ENCODE measurements at places on chromosomes 11 and 22.

DNA sequence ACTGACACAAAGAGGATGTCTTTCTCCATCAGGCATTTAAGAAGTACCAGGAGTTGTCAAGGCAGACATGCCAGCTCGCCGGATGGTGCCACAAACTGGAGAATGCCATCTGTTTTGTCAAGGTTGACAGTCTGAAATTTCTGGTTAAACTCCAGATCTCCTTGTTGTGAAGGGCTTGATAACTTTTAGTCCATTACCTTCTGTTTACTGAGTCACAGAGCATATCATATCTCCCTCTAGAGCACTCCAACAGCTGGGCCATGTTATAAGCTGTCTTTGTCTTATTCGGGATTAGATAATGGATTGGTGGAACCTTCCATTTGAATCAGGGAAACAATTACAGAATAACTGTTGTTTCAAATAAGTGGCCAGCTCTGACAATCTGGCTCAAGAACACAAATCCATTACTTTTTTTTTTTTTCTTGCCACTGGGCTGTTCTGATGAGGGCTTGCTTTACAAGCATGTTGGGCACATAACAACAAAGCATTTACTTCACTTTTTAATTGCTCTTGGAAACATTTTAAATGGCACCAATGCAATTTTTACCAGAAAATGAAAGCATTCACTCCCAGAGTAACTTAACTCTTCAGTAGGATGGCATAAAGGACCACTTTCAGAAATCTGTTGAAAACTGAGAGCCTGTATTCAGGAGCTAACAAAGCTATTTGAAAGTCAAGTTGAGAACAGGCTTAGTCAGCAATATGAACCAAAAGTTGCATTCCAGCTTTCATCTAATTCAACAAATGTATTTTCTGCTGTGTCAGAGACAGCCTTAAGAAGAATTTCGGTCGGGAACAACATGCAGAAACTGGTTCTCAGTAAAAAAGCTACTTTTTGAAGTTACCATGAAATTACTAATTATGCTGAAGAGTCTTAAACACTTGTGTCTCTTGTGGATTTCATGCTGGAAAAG, 227.6 kb upstream of the PITPNB start:
- DNase-seq = peak; percentile 62

GRCh38 chr11:108538022-108538424, 39.8 kb upstream of the POGLUT3 start:
- no peak for DNase-seq

DNA sequence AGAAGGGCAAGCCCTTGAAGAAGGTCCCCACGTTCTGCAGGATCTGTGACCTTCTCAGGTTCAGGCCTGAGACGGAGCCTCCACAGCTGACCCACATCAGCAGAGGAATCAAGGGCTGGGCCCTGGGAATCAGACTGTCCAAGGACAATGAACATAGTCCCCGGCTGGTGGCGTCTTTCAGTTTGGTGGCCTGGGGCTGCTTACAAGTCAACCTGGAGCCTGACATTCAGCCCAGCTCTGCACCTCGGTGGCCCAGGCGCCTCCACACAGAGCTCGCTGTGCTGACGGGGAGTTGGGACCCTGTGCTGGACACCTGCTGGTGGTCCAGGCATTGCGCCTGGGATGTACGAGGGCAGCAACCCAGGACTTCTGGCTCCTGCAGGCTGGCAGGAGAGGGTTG, 523.5 kb downstream of the TBC1D22A start:
- no peak for DNase-seq

GRCh38 chr11:2748814-2749554, 49.2 kb upstream of the KCNQ1OT1 start:
- DNase-seq = no peak

DNA sequence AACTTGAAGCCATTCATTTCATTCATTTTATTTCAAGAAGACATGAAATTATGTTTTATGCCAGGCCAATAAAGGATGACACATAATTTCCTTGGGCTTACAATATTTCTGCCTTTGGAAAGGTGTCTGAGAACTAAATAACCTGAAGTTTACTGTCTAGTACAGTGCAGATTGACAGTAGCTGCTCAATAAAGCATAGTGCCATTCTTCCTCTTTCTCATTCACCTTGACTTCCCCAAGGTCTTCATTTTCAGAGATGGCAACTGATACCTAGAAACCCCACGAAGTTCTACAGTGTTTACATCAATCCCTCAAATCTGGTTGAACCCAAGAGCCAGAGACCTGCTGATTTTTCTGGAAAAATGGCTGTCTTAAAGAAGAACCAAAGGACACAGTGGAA, 144.3 kb upstream of the SYN3 start:
- DNase-seq = no peak

DNA sequence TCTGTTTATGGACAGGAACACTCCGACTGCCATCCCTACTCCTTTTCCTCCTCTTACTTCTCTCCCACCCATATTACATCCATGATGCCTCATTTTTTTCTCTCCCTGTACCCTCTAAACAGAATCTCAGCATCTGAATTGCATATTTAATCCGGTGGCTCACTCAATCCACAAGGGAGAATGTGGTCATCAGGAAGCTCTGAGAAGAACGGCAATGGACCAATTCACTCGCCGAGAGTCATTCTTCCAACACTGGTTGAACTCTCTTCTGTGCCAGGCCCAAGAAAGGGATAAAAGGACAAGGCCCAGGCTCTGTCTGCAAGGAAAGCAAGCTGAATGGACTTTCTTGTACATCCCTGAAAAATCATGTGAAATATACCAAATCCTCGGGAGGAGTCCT, 15.9 kb downstream of the MAP6 start:
- no peak for DNase-seq

DNA sequence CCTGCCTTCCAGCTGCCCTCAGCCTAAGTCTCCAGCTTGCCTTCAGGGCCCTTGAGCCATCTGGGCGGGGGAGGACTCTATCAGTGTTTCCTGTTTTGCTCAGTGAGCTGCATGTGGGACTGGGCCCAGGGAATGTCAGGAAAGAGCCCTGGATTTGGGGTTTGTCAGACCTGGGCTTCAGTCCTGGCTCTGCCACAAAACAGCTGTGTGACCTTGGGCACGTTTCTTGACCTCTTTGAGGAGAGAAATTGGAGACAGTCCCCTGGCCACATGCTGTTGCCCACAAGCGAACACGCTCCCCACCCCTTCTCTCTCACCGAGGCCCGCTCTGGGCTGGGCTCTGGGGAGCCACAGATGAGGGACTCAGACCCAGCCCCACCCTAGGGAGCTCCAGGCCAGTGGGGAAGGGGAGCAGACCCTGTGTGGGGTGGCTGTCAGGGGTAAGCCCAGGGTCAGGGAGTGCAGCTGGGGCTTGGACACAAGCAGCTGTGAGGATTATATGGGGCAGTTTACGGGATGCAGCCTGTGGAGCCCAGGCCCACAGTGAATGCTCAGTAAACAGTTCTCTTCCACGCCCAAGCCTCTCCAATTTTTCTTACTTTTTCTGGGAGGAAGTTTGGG, 12.3 kb downstream of the MYO7A start:
- no peak for DNase-seq

GRCh38 chr11:32231909-32232493, 141.1 kb downstream of the RCN1 start:
- DNase-seq = no peak

DNA sequence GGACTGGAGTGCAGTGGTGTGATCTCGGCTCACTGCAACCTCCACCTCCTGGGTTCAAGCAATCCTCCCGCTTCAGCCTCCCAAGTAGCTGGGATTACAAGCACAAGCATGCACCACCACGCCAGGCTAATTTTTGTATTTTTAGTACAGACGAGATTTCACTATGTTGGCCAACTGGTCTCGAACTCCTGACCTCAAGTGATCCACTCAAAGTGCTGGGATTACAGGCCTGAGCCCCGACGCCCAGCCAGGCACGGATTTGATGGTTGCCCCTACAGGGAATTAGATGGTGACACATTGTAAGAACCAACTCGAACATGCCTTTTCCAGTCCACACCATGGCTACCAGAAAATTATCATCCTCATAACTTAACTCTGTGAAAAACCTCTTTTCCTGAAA, 26.8 kb upstream of the RTL6 start:
- DNase-seq = no peak

- peak; percentile 12 for DNase-seq
Measured at GRCh38 chr11:104332110-104332509, 168.2 kb upstream of the PDGFD start.

GRCh38 chr11:96324912-96325311, 18.1 kb downstream of the MAML2 start:
- no peak for DNase-seq

DNA sequence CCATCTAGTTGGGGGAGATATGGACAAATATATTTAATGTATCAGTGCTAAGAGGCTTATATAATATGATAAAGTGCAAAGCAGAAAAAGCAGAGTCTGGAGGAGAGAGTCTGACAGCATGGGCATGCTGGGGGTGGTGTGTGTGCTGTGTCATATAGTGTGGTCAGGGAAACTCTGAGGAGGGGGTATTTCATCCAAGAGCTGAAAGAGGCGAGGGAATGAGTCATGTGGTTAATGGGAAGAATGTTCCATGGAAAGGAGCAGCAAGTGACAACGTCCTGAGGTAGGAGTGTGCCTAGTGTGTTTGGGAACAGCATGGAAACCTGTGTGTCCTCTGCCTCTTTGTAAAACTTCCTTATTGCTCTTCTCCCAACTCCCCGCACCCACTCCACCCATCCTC, 38.0 kb downstream of the EIF3F start:
- DNase-seq = no peak

DNA sequence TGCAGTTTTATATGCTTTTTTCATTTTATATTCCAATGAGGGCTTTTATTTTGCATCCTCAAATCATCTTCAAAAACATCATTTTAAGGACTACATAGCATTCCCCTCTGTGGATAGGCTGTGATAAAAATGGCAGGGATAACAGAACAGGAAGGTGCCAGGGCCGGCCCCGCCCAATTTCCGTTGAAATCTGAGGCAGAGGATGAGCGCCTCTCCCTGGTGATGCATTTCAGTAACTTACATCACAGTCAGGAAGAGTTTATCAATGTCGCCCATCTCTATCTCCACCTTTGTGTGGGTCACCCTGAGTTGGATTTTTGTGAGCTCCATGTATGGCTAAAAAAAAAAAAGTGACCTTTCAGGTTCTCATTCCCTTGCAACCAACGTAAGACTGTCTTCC, 201.6 kb downstream of the DSCAML1 start:
- no peak for DNase-seq

DNA sequence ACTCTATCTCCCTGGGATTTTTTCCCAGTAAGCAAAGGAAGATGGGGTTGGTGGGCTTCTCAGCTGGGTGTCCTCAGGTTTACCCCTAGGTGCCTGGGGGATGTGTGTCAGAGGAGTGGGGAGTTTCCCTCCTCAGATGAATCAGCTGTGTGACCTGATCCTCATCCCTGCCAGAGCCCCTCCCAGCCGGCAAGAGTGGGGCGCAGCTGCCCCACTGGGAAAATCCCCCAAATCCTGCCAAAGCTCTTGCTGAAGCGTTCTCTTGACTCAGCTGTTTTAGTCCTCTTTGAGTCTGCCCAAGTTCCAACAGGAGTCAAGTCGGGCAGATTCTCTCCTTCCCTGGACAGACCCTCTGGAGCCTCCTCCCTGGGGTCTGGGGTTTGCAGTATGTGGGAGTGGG, 6.0 kb downstream of the C11orf68 start:
- DNase-seq = no peak

- DNase-seq = peak; percentile 26
Measured at GRCh38 chr11:92224407-92225124, at the start of gene FAT3. Gene FAT3, plus strand, starts transcription at chr11:92224818. Its CDS starts 127,295 bp downstream, at chr11:92352113.

GRCh38 chr22:19827341-19828034, 27.2 kb downstream of the GNB1L start:
- DNase-seq = no peak

GRCh38 chr11:132883241-132883640, 649.1 kb downstream of the OPCML start:
- DNase-seq = no peak

GRCh38 chr11:104738208-104738607, 160.1 kb downstream of the CASP12 start:
- DNase-seq = no peak

DNA sequence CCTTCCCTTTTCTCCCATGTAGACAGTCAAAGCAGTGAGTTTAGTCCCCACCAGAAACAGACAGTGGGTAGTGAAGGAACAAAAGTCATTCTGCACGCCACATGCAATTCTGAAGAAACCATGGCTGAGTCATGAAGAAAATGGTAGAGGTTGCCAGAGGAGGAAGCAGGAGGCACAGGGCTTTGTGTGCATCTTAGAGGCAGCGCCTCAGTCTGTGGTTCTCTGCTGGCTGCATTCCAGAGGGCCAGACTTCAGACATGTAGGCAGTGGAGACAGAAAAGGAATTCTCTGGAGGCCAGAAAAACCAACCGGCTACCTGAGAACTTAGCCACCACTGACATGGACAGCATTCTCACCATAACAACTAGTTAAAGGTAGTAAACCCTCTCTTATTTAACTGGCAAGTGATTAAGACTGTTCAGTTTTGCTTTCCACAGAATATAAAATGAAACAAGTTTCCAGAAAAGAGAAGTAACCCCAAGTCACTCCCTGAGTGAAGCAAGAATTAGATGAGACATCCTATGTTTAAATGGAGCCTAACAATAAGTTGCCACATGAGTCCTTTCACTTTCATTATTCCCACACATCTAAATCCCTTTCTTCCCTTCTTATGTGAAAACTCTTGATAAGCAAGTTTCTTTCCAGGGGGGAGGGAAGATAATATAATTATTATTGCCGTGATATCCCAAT, 556.1 kb downstream of the SOX6 start:
- DNase-seq = peak; percentile 53

GRCh38 chr11:117457031-117457785, 129.6 kb downstream of the CEP164 start:
- no peak for DNase-seq

DNA sequence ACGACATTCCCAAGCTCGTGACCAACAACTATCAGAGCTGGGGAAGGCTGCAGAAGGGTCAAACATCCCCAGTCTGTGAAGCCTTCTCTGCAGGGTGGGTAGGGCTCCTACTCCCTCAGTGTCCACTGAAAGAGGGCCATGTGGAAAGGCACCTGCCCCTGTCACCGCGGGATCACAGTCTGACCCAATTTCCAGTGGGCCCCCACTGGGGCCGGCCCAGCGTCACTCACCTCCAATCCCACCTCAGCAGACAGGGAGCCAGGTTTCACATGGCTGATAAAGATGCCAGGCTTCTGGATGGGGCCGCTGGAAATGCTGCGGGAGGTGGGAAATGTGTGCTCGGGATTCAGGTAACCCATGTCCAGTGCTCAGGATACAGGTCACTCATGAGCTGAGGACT, 20.0 kb downstream of the USH1C start:
- no peak for DNase-seq

GRCh38 chr22:23116506-23117263, 25.1 kb downstream of the RSPH14 start:
- DNase-seq = no peak

- DNase-seq = no peak
Measured at GRCh38 chr11:12868315-12869073, 140.6 kb upstream of the RASSF10 start.

DNA sequence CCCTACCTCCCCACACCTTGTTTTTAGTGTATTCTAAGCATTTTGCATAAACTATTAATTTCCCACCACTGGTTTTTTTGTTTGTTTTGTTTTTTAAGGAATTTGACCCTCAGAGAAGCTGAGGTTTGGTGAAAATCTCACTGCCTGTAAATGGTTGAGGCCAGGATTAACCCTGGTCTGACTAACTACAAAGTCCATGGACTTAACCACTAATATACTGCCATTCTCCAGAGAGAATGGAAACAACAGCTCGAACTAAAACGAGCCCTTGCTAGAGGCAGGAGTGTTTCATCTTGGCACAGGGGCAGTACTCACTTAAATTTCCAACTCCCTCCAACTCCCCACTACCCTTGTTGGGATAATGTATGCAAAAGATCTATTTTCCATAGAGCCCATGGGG, 3.0 kb downstream of the CTNND1 start:
- DNase-seq = no peak

Measured in globus pallidus (tissue), 1 donor.